ENCODE measurements at places on chromosomes 3 and 15. TPM values are rescaled to one million over a fixed set of nuclear protein-coding genes. Genes with fewer than 3 reads are reported as not detected.

- DNase-seq, result no peak
These were observed 35.9 kb upstream of the MYH15 start for GRCh38 chr3:108546247-108546646.

- no peak for DNase-seq
These were observed 452.1 kb upstream of the PPP2R3A start for GRCh38 chr3:135513106-135514059.

GRCh38 chr3:111621535-111621934 is 26.4 kb upstream of the ZBED2 start:
- no peak for DNase-seq

DNA sequence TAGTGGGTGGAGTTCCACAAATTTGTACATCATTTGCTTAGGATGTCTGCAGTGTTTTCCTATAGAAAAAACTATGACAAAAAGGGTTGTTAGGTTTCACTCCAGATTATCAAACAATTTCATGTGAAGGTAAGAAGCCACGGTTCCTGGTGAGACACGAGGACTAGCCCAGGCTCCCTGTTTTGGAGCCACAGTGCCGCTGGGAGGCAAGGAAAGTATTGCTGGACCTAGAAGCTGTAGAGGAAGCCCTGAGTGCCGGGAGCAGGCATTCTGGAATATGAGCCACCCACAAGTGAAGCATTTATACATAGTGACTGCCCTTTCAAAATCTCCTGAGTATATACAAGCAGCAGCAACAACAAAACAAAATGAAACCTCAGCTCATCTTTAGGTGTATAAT is 142.0 kb downstream of the GABRB3 start:
- no peak for DNase-seq

C3orf80 gene
- 0.52 TPM for total RNA-seq

Measured in body of pancreas (tissue), 4 donors.